Posterior cingulate gyrus (tissue), 11 donors: ENCODE measurements at places on chromosomes 7 and 10.

- DNase-seq: no peak
These were observed 587.9 kb upstream of the GALNT17 start for GRCh38 chr7:70544016-70544415.

DNA sequence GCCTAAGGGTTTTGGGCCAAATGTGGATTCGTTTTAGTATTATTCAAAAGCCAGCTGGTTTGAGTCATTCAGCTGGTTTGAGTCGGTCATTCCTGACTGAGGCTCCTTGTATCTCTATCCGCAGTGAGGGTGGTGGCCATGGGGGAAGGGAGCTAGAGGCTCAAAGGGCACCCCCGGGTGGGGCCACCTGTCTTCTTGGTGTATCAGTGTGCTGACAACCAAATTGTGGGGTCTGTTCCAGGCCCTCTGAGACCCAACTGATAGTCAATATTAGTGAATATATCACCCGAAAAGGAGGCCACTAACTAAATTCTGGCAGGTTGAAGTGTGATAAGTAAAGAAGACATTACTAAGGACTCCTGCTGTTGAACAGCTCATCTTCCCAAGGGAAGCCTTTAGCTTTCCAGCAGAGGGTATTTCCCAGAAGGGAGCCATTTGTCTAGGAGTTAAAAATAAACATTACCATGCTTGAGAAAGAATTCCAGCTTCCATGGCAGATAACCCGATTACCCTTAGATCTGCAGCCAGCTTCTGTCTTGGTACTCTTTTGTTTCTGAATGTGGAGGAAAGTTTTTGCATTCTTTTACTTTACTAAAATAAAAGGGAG is 29.9 kb upstream of the DDX50 start:
- no peak for DNase-seq

DNA sequence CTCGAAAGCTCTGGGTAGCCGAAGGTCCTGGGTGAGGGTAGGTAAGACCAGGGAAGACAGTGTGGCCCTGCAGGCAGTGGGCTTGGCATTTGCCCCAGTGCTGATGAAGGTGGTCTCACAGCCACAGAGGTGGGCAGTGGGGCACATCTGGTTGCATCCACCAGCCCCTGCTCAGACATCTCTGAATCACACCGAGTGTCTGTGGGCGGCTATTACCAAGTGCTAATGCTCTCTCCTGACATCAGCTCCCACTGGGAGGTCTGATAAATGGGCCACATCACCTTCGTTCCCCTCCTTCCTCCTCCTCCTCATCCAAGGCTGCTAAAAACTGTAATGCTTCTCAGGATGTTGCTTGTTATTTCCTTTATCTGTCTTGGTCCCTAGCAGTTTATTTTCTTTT is 330.9 kb upstream of the COBL start:
- DNase-seq: no peak

DNA sequence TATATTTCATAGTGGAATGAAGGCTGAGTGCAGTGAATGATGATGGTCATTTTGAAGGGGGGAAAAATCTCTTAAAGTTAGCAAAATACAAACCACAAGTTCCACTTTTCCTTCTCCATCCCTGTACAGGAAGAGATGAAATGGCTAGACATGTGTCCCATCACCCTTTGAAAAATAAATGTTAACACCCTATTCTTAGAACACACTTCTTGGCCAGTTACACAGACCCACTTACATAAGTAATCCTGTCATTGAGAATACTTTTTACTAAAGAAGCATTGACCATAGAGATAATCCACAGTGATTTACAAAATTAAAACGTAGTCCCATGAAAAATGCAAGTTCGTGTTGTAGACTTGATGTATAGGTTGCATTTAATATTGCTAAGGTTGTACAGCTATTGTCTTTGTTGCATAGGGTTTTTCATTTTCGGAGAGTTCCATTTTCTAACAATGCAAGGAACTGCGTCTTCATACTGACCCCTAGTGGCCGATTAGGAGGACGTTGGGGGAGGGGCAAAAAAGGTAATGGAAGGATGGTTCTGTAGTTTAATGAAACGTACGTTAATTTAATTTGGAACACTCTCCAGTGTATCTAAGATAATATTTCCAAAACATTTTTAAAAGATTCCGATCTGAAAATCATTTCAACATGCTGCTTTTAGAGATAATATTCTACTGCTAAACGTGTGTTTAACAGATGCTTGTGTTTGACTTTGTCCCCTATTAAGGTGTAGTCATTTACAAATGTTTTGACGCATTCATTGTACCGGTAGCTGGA is 60.9 kb downstream of the ARMC3 start:
- DNase-seq: peak; percentile 76

GRCh38 chr10:19819419-19820033 is 3.3 kb downstream of the PLXDC2 start:
- no peak for DNase-seq

DNA sequence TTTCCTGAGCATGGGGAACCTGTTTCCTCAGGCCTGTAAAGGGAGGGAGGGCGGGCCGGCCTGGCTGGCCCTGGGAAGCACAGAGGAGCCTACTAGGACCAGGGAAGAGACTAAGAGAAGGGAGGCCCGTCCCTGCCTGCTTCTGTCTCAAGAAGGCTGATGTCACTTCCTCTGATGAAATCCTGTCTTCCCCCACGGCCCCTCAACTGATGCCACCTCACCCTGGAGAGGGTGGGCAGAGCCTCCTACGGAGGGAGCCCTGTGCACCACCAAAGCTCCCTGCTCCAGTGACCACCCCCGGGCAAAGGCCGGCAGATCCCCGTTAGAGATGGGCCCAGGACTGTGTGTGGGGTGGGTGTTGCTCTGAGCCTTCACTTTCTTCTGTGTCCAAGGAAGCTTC is 1.0 kb upstream of the PILRA start:
- no peak for DNase-seq

GRCh38 chr10:5800782-5801181 is 12.5 kb downstream of the GDI2 start:
- DNase-seq: no peak

DNA sequence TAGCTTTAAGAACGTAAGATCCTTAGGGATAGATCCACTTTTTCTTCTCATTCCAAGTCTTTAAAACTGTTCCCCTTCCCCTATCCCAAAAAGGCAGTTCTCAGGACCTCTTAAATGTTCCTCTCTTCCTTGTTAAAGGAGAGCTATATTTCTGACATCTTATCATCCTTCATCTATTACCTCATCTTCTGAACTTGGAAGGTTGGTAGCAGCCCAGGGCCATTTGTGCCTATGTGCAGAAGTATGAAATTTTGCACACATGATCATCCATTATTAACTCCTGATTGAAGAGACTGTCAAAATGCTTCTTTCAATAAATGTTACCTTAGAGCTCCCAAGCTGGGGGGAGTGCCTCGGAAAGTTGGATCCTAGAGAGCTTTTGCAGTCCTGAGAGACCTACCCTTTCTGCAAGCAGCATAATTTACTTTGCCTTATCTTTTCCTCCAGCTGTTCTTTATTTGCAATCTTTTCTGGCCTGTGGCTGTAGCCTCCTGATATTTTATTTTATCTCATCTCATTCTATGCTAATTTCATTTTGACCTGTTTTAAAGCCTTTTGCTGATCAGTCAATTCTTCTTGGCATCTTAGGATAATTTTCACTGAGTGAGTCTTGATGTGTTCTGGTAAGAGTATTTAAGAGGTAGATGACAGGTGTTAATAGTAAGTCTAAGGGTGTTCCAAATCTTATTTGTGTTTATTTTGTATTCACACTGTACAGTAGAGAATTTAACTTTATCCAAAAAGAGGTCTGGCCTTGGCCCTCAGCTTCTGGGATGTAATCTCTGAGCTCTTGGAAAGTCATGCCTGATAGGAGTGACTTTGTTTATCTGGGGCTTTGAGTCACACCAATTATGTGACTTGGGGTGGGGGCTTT is 135.0 kb upstream of the PDLIM1 start:
- DNase-seq: no peak

DNA sequence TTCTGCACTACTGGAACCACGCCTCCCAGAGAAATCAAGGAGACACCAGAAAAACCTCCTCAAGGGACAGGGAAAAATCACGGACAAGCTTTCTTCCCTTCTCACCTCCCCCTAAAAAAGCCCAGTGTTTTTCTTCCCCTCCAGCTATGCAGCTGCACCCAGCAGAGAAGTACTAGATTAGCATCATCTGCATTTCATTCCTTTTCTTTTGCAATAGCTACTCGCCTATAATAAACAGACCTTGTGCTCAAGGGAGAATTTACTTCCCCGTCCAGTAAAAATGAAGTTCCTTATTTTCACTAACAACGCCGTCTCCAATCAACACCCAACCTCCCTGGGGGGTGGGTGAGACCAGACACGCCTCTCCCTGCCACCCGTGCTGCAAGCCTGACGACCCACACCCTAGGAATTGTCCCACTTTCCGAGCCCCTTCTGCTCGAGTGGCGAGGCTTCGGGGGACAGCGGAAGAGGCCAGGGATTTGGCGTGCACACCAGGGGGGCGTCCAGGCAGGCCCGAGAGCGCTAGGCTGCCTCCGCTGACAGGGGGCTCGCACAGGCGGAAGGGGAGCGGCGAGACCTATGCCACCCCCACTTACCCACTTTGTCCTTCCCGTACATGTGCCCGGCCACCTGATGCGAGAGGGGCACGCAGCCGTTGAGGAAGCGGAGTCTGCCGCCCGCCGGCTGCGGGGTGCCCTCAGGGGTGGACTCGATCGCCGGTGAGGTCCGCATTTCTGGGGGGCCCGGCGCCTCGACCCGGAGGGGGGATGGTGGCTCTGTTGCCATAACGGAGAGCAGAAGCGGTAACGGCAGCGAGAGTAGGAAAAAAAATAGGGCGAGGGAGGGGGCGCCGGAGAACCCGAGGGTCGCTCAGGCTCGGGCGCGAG is 625 bp downstream of the IPMK start:
- peak; percentile 38 for DNase-seq

DNA sequence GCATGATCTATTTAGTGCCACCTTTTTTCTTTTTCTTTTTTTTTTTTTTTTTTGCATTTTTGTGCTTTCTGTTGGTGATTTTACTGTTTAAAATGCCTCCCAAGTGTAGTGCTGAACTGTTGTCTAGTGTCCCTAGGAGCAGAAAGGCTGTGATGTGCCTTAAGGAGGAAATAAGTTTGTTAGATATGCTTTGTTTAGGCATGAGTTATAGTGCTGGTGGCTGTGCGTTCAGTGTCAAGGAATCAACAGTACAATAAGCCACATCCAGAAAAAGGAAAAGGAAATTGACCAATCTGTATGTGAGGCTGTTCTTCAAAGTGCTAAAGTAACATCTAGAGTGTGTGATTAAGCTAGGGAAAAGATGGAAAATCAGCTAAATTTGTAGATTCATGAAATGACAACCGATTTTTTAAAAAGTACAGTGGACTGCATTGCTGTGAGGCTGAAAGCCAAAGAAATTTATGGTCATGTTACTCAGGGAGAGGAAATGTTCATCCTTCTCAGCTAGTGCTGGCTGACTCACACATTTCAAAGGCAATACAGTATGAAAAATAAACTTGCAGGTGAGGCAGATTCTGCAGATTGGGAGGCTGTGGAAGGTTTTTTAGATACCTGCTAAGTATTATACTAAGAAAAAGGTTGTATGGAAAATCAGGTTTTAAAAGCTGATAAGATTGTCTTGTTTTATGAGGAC is 122.7 kb upstream of the ADCY1 start:
- DNase-seq: no peak

DNA sequence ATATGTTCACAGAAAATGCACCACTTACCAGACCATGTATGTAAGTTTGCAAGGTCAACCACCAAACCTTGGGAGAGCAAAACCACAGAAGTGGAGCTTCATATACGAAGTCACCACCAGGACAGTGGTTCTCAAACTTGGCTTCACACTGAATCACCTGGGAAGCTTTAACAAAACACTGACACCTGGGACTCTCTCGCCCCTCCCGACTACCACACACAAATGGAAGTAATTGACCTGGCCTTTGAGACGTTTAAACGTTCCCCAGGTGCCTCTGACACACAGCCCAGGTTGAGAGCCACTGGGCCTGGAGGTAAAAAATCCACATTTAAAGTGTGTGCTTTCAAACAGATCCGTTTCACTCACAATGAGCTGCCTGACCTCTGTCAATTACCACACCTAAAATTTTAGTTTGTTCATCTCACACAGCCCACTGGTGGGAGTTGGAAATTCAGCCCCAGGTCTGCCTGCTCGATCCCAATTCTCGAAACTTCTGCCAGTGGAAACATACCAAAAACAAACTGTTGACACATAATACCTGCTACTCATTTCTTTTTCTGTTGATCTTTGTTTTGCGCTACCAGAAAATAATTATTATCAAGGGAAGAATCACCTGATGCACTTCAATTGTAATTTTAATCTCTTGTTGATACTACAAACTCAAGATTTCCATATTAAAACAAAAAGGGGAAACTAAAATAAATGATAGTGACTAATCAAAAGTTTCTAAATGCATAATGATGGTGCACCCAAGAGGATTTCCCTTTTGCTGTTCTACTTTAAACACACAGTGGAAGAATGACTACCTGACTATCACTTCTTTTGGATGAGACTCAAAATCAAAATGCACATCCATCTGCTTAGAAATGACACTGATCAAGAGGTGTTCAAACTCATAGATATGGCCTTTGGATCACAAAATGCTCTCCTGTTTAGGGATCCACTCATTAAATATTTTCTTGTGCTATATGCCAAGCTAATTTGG is 26.6 kb downstream of the CDNF start:
- DNase-seq: no peak

GRCh38 chr7:101874028-101874427 is 56.6 kb downstream of the CUX1 start:
- no peak for DNase-seq

DNA sequence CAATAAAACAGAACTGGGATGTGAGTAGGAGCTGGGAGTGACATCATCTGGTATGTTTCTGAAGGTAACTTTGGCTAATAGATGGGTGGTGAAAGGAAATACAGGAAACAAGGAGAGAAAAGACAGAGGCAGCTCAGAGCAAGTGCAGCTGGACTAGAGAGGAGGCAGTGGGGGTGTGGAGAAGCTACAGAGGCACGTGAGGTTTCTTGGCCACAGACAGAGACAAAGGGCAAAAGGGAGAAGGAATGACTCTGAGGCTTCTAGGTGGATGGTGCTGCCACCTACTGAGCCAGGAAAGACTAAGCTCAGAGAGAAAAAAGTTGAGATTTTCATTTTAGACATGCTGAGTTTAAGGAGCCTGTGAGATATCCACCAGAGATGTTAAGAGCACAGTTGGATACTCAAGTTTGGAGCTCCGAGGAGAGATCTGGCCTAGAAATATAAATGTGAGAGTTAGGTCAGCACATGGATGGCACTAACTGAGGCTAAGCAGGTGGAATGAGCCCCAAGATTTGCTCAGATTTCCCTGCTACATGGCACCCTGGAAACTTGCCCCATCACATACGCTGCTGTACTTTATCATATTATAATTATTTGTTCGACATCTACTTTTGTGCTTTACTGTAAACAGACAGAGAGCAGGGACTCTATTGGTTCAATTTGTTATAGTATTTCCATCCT is 293.0 kb upstream of the IMMP2L start:
- DNase-seq: peak; percentile 31

- peak; percentile 82 for DNase-seq
These were observed 5.7 kb downstream of the PLCE1 start for GRCh38 chr10:93999401-93999851.
